ENCODE measurements at places on chromosomes 11 and 22. TPM values are rescaled to one million over a fixed set of nuclear protein-coding genes. Genes with fewer than 3 reads are reported as not detected.

The KRTAP5-8 gene
- total RNA-seq = 0.73 TPM

DNA sequence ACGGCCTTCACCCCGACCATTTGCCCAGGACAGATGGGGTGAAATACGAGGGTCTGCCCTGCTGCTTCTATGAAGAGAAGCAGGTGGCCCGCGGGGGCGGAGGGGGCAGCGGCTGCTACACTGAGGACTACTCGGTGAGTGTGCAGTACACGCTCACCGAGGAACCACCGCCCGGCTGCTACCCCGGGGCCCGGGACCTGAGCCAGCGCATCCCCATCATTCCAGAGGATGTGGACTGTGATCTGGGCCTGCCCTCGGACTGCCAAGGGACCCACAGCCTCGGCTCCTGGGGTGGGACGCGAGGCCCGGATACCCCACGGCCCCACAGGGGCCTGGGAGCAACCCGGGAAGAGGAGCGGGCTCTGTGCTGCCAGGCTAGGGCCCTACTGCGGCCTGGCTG lies 11.2 kb downstream of the C22orf31 start:
- no peak for DNase-seq
- peaks cover 4% of the 10 kb centered on the region for H3K4me1 ChIP-seq
- H3K27ac ChIP-seq = no peak overlapping the region
- peaks cover 33% of the 10 kb centered on the region for H3K36me3 ChIP-seq
- no peak overlapping the region for H3K4me3 ChIP-seq

DNA sequence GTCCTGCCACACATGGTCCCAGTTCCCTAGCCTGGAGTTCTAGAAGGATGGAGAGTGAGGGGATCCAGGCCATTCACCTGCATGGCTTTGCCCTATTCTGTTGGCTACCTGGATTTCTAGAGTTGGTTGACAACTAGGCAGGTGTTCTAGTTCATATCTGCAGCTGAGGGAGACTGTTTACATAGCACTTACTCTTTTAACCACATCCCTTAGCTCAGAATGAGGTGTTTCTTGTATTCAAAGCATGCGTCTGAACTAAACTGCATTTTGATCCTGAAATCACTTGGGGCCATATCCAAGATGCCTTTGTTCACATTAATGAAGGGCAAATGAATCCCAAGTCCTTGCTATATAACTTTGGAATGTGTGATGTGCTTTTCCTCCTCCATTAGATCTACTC lies 60.9 kb downstream of the SYT13 start:
- H3K4me3 ChIP-seq = no peak overlapping the region
- H3K27me3 ChIP-seq = no peaks in the 10 kb centered on the region
- DNase-seq = no peak
- H3K27ac ChIP-seq = no peak overlapping the region
- H3K4me1 ChIP-seq = peaks cover 1% of the 10 kb centered on the region
- peaks cover 73% of the 10 kb centered on the region for H3K36me3 ChIP-seq

- DNase-seq = peak; percentile 80
- H3K4me3 ChIP-seq = no peak overlapping the region
- peaks cover 91% of the 10 kb centered on the region for H3K27me3 ChIP-seq
- H3K27ac ChIP-seq = no peak overlapping the region
- H3K36me3 ChIP-seq = no peaks in the 10 kb centered on the region
- H3K4me1 ChIP-seq = no peaks in the 10 kb centered on the region
Observed at GRCh38 chr22:49724893-49725489, 102.7 kb downstream of the BRD1 start.

- DNase-seq = no peak
- H3K36me3 ChIP-seq = no peaks in the 10 kb centered on the region
- no peaks in the 10 kb centered on the region for H3K4me1 ChIP-seq
- no peaks in the 10 kb centered on the region for H3K27me3 ChIP-seq
- no peak overlapping the region for H3K4me3 ChIP-seq
Observed at GRCh38 chr11:80261776-80262175, 820.9 kb upstream of the TENM4 start.
